ENCODE measurements at places on chromosomes 2 and 18.

DNA sequence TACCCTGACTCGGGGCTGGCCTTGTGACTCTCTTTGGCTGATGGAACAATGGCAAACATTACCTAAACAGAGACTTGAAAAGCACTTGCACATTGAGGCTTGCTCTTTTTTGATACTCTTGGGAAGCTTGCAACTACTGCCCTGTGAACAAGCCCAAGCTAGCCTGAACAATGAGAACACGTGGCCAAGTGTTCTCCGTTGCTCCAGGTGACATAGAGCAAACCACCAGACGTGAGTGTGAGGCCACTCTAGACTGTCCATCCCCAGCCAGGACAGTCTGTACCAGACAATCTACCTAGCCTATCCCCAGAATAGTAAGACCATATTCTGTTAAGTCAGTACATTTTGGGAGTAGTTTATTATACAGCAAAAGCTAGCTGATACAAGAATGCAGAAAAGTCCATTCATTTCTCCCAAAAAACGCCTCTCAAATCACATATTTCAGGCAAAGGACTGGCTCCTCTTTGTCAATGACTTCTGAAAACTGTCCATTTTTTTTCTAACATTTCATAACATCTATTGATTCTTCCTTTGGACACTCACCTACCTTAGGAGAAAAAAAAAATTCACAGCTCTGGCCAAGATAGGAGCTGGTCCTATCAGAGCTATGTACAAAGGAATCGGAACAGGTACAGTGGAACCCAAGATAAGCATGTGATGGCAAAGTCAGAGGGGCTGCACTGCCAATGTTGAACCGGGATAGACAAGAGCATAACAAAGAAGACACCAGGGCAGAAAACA lies 142.1 kb upstream of the PKDCC start:
- DNase-seq = no peak

DNA sequence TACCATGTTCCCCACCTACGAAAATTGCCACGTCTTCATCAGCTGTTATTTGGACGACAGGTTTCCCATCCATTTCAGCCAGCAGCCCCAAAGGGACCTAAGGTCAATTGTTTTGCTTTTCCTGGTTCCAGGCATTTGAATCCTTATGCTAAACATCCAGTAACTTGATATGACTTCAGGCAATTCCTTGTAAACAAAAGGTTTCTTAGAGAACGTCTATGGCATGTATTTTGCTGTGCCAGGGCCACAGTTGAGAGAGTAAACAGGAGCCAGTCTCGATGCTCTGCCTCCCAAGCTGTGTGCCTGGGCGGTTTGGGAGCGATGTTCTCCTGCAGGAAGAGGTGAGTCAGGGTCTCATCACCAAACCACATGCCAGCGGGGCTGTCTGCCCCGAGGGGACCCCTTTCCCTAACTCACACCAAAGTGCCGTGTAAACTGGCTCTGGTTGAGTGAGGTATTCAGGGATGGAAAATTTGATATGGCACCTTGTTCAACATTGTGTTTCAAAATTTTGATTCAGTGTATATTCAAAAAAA lies 12.9 kb upstream of the MC5R start:
- DNase-seq = no peak

DNA sequence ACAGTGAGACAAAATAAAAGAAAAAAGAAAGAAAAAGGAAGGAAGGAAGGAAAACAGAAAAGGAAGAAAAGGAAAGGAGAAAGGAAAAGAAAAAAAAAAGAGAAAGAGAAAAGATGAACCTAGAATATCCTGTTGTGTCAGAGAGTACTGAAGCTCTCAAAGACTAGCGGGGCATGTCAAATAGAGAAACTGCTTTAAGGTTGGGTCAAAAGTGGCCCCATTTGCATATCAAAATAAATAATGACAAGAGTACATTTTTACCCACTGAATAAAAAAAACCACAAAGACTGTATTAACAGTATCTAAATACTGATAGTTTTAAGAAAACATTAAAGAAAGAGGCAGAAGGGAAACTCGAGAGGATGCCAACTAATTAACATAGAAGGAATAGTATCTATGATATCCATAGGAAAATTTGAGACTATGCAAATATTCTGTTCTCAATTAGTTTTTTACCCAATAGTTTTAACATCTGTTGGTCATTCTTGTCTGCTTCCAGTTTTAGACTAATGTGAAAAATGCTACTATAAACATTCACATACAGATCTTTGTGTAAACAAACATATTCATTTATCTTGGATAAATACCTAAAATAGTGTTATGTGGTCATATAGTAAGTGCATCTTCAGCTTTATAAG lies 53.2 kb downstream of the SFXN5 start:
- DNase-seq = no peak

- DNase-seq = peak; percentile 95
Measured at GRCh38 chr2:129301431-129301913, 678.0 kb upstream of the RAB6C start.

DNA sequence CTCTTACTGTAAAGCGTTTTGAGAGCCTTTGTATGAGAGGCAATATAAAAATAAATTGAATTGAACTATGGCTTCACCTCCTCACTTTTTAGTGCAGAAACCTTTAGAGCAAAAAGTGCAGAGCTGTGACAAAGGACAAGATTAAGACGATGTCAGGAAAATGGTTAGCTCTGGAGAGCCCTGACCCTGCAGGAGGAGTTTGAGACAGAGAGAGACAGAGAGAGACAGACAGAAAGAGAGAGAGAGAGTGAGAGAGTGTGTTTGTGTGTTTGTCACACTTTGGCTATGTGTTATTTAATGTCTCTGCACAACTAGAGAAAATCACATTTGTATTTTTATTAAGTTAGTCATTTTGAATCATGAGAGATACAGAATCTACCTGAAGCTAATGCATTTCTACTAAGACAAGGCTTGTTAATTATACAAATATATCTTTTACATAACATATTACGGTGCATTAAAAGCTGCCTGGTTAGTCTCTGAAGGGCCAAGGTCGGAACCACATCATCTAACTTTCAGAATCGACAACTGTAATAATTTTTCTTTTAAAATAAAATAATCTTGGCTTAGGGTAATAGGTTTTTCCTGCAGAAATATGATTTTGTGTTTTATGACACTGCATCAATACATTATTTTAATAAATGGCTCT lies 423.5 kb upstream of the ZEB2 start:
- DNase-seq = no peak

DNA sequence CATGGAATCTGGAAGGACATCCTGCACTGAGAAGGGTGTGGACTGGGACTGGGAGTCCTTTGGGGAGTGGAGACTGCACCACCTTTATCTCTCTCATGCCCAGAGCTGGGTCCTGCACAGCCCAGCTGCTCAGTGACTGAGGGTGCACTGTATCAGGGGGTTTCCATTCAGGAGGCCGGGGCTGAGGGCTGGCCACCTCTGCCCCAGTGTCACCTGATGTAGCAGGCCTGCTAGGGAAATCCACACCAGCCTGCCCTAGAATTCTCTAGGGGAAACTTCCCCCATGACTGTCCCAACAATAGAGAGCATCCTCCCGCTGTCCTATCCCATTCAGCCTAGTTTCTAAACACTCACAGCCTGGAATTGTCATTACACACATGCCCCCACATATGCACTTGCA lies 116.7 kb downstream of the CTIF start:
- no peak for DNase-seq

DNA sequence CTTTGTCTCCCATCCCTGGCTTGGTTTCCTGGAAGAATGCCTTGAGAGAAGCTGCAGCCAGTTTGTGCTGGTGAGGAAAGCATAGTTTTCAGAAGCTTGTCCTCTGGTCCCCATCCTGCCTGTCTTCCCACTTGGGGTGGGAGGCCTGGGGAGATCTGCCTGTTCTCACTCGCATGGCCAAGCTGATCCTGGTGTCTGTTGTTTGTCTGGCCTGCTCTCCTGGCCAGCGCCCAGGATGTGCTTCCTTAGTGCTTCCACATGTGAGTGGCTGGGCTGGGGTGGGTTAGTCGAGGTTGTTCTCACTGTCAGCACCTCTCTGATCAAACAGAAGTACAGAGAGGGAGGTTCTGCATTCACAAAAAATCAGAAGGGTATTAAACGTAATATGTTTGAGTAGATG lies 49.5 kb downstream of the PTPRM start:
- DNase-seq = no peak

DNA sequence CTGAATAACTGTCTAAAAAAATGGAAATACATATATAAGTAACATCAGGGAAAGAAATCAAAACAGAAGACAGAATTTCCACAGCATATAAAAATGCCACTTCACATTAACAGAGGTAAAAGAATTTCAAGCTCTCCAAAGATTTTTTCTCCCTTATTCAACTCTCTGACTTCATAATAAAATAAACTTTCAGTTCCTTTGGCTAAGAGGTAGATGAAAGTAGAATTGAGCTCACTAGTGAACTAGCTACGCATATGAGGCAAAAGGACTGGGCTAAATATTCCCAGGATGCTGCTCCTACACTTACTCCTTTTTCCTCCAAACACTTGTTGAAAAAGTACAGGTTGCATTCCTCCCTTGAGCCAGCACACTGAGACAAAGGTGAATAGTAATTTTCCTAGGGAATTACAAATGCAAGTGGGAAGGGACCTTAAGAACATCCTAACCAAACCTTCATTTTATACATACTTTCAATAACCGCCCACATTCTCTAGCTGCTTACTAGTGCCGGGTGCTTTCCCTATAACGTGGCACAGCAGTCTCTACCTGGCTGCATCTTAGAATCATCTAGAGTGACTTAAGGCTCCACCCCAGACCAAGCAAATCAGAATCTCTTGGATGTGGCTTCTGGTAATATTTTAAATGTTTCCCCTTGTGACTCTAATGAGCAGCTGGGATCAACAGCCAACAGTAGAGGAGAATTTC lies 136.6 kb downstream of the MTCL1 start:
- no peak for DNase-seq

DNA sequence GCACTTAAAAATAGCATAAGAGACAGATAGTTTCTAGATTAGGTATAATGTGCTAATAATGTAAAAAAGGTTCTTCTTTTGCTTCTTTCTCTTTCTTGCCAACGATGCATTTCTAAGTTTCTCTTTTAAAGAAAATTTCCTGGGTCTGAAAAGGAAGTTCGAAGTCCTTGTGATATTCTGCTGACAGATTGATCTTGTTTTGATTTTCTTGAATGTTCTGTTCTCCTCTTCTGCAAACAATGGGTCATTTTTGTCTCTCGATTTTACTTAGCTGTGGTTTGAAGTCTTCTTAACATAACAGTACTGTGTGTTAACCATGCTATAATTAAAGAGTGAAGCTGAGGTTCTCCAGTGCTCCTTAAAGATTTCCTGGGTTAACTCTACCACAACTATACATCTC lies 61.1 kb upstream of the ACYP2 start:
- DNase-seq = no peak

- peak; percentile 91 for DNase-seq
Measured at GRCh38 chr2:11581124-11581796, 47.4 kb downstream of the GREB1 start.

GRCh38 chr18:50967714-50968661 lies at the start of gene ELAC1:
Gene ELAC1 (plus strand): TSS chr18:50968040. CDS start chr18:50974405, 6,365 bp downstream.
- DNase-seq = peak; percentile 90

DNA sequence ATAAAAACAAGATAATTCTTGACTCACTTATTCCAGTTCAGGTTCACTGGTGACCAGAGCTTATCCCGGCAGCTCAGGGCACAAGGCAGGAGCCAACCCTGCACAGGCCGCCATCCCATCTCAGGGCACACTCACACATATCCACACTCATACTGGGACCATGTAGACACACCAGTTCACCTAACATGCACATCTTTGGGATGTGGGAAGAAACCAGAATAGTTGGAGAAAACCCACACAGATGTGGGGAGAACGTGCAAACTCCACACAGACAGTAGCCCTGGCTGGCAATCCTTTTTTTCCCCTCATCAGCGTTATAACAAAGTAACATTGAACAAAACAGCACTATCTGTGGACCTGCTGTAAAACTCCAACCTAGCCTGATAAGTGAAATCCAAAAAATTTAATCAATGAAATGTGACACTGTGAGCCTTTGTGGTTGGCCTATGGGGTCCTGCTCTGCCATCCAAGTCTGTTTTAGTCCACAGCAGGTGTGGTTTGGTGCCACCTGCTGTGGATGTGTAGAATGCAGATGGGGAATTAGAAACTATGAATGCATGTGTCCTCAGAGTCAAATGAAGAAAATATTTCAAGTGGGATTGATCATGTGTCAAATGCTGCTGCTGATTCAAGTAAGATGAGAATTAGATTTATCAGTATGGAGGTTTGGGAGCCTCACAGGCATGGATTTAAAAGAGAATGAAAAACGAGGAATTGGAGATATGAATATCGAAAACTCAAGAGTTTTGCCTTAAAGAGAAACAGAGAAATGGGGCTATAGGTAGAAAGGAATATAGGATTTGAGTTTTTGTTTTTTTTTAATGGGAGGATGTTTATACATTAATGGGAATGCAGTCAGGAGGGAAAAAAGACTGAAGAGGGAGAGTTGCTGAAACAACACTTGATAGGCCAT lies 47.0 kb downstream of the UGP2 start:
- DNase-seq = peak; percentile 32

DNA sequence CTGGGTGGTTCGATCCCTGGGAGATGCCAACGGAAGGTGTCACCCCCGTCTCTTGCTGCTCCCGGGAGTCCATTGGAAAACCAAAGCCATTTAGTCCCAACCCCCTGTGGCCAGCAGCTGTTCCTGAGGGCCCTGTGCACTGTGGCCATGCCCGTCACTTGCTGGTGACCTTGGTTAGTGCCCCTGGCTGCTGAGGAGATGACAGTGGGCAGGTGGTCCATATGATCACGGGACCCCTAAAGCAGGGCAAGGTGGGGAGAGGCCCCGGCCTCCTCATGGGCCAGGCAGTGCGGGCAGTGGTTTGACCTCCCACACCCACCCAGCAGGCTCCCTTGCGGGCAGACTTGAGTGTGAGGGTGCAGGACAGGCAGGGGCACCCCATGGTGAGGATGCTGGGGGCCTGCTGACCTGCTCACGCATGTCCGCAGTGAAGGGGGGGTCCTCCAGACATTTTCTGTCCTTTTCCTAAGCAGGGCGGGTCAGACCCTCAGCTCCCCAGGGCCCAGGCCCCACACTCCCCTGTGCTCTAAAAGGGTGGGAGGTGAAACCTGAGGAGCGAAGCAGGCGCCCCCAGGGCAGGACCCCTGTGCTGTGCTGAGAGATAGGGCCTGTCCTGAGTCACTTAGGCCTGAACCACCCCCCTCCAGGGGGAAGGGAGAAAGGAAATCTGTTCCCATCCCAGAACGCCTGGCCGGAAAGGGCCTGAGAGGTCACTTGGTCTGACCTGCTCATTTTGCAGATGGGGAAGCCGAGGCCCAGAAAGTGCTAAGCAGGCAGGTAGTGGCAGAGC lies 6.8 kb downstream of the ITM2C start:
- no peak for DNase-seq

DNA sequence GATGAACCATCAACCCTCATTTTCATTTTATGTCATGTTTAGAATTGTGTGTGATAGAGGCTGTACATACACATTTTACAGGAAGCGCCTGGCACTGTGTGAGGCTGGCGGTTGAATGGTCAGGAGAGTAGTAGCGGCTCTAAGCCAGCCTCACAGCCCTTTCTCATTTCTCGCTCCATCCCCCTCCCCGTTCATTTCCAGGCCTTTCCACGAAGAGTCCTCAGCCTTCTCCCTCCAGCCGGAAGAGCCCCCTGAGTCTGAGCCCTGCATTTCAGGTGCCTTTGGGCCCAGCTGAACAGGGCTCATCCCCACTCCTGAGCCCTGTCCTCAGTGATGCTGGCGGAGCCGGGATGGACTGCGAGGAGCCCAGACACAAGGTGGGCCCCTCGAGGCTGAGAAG lies 51.8 kb downstream of the STK25 start:
- no peak for DNase-seq

- DNase-seq = no peak
Measured at GRCh38 chr2:117958186-117958585, 55.7 kb downstream of the CCDC93 start.

GRCh38 chr18:49456794-49457193 lies 3.7 kb downstream of the DYM start:
- peak; percentile 30 for DNase-seq

GRCh38 chr2:69465513-69466456 lies 28.6 kb upstream of the NFU1 start:
- DNase-seq = no peak

All from lung (tissue), 17 donors.